ENCODE measurements at places on chromosomes 5 and 9. TPM values are rescaled to one million over a fixed set of nuclear protein-coding genes. Genes with fewer than 3 reads are reported as not detected.
A peak's percentile ranks its signal among the peaks of the same experiment; 100 is the strongest.

DNA sequence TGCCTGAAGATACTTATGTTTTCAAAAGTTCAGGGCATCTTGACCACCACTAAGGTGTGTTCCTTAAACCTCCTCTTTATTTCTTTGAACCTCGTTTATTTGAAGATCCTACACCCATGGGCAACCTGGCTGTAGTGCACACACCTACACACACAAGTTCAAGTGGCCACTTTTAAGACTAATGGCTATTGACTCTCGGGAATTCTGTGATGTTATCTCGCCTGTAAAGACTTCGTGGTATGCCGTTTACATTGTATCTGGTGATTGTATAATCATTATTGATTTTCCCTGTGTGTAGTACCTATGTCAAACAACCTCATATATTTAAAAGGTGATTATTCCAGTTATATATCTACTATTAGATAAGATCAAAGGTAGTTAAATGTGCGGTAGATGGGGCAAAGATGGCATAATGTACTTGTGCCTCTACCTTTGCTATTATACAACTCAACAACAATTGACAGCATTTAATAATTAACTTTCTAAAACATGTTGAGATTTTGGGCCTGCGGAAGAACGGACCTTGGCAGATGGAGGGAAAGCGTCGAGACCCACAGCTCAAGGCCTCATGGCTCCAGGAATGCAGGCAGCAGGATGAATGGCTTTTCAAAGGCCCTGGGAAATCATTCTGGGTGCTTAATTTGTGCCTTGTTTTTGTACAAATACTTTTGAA lies 51.4 kb upstream of the IRX2 start:
- no peak for DNase-seq

GRCh38 chr9:103867886-103868285 lies 226.2 kb upstream of the SMC2 start:
- DNase-seq: no peak

- peak; percentile 54 for DNase-seq
Measured at GRCh38 chr5:36876965-36877666, 547 bp downstream of the NIPBL start.

- DNase-seq: no peak
Measured at GRCh38 chr5:125137535-125137934, 391.1 kb upstream of the ZNF608 start.

DNA sequence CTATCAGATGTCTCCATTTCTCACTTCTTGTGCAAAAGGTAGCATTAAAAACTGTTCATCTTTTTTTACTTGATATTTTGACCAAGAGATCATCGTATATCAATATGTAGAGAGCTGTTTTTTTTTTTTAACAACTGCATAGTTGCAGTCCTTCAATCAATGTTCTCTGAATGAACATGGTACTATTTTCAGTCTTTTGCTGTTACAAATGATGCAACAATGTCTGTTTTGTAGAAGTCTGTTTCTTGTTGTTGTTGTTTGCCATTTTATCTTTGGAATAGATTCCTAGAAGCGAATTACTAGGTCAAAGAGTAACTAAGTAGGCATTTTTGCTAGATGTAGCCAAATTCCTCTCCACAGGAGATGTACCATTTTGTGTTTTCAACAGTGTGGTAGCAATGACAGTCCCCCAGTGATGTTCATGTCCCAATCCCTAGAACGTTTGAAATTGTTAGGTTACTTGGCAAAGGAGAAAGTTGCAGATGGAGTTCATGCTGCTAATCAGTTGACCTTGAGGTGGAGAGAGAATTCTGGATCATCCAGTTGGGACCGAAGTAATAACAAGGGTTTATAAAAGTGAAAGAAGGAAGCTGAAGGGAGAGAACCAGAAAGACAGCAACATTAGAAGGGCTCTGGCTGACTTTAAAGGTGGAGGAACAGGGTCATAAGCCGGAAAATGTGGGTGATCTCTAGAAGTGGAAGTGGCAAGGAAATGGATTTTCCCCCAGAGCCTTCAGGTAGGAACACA lies 6.3 kb downstream of the MTREX start:
- DNase-seq: no peak

DNA sequence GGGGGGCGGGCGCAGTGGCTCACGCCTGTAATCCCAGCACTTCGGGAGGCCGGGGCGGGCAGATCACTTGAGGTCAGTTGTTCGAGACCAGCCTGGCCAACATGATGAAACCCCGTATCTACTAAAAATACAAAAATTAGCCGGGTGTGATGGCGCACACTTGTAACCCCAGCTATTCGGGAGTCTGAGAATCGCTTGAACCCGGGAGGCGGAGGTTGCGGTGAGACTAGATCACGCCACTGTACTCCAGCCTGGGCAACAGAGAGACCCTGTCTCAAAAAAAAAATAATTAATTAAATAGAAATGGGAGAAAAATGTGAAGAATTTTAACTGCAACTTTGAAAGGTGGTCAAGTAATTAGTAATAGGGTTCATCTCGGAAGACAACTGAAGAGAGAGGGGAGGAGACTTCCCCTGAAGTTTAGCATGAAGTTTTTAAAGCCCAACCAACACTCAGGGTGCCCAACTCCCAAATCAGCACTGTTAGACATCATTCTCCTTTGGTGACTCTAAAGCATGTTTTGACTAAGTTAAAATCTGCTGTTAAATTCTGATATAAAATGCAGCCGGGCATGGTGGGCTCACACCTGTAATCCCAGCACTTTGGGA lies 1.4 kb upstream of the CSNK1A1 start:
- no peak for DNase-seq

DNA sequence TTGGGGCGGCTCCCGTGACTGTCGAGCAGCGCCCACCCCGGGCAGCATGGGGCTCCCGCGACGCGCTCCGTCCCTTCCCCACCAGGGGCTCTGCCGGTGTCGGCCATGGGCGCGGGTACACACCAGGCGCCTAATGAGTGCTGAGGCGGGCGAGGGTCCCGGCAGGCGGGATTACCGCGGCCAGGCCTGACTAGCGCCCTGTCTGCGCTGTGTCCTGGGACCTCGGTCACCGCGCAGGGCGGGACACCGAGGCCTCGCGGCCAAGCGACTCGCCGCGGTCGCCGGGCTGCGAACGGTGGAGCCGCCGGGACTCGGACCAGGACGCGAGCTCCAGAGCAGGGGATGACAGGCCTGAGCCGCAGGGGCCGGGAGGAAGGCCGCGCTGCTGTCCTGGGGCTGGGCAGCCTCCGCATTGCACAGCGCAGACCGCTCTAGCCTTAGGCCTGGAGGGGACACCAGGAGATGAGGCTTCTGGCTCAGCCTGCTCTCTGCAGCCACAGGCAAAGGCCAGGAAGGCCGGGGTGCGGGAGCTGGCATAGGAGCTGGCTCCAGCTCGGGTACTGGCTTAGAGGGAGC lies 14.1 kb downstream of the LCN10 start:
- no peak for DNase-seq

DNA sequence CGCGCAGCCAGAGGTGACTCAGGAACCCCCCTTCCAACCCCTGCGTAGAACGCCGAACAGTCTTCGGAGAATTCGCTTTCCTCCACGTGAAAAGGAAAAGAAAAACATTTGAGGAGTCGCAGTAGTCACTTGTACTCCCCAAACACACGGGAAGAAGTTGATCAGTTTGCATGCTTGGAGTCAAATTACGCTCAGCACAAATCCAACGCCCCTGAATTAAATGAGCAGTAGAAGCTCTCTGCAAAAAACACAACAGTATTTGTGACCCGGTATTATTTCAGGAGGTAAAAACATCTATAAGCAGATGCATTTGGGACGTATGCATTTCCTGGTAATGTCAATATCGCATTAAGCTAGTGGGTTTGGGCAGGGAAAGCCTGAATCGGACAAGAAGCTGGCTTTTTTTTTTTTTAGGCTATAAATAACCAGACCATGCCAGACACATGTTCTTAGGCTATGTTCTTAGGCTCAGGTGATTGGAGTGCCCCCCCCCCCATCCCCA lies 854 bp upstream of the ARL15 start:
- no peak for DNase-seq

GRCh38 chr5:74501674-74502478 lies 138.7 kb downstream of the ENC1 start:
- DNase-seq: peak; percentile 19

- DNase-seq: no peak
Measured at GRCh38 chr9:134497283-134497860, 144.2 kb upstream of the COL5A1 start.

GRCh38 chr9:136364942-136365774 lies 1.6 kb upstream of the DNLZ start:
- no peak for DNase-seq

- no peak for DNase-seq
Measured at GRCh38 chr5:1090538-1090937, 21.3 kb downstream of the SLC12A7 start.

DNA sequence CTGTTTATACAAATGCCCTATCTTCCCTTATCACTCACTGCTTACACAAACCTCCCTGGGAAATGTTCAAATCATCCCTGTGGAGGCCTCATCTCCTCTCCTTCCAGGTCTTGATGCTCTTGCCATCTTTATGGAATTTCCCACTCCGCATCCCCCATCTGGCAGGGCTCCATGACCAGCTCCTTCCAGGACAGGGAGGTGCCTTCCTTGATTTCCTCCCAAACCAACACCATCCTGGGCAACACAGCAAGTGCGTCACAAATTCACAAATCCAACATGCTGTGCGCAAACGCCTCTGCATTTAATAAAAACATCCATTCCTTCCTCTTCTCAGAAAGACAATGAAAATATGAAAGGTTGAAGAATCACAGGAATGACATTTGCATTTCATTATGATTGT lies 51.7 kb downstream of the EPB41L4A start:
- no peak for DNase-seq

DNA sequence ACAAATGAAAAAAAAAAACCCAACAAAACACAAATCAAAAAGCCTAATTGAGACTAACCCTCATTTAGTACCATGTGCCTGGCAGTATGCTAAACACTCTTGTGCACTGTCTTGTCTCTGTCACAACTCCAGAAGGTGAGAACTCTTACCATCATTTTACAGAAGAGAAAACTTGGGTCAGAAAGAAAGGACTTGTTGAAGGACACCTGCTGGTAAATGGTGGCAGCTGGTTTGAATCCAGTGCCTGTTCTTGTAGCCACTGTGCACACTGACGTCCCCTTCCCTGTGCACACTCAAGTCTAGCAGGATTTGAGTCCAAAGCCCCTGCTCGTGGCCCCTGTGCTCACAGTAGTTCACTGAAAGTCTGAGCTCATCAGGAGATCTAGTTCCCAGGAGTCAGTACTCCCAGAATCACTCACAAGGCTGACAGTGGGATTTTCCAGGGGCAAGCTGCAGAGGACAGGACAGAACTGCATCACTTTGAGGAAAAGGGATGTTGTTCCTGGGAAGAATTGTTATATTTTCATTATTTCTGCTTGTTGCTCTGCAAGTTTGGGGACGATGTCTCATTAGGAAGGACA lies 43.0 kb upstream of the HSD17B4 start:
- DNase-seq: no peak

GRCh38 chr5:68371607-68372006 lies 156.1 kb downstream of the PIK3R1 start:
- DNase-seq: no peak

DNA sequence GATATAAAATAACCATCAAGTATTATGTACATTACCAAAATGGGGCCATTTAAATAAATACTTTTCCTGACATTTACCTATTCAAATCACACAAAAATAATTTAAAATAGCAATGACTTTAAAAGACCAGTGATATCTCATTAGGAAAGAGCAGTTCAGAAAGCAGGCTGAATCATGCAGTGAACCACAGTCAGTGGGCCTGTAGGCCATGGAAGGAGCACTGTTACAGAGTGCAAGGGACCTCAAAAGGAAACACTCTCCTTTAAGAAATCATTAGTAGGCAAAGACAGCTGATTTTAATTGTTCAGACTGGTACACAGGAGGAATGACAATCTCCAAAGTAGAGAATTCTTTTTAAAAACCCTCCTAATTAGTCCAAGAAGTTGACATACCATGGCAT lies 283.5 kb upstream of the EFNA5 start:
- DNase-seq: no peak

DNA sequence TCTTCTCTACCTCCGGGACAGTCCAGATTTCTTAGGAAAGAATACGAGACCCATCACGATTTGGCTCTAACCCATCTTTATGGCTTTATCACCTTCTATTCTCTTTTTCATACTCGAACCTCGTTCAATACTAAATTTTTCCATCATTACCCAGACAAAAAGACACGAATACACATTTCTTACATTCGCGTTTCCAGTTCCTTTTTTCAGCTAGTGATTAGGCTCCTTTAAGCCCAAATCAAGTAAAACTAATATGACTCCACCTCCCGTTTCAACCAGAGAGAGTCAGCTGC lies 506 bp downstream of the ZBTB6 start:
- DNase-seq: no peak

GRCh38 chr9:1473956-1474634 lies 423.9 kb downstream of the DMRT2 start:
- no peak for DNase-seq

DNA sequence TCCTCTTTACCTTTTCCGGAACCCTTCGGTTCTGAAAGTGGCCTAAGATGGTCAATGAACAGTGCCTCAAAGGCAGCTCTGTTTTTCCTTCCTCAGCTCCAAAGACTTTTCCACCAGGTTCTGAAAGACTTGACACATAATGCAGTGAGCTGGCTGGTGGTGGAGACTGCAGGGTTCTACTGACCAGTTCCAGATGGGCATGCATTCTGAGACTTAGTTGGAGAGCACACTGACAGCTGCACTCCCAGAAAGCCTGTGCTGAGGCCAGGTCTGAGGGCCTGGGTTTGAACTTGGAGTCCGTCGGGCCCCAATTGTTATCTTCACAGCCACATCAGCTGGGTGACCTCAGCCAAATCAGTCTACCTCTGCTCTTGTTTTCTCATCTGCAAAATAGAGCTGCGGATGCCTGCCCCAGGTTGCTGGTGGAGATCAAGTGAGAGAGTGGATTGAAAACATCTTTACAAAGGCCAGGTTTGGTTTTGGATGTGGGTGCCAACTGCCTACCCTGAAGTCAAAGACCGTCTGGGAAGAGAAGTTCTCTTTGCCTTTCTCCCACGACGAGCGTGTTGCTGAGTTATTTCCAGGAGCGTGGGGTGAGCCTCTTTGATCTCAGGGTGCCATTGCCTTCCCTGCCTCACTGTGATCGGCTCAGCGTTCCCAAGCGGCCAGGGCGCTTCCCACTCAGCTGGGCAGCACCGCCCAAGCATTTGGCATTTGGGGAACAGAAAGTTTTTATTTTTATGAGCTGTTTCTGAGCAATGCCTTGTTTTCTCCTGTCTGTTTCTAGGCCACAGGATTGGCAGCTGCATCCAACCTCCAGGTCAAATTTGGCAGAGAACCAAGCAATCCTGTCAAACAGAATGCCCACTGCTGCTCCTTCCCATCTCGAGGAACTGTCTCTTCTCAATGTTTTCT lies 54.9 kb downstream of the RAD23B start:
- no peak for DNase-seq

The MARCHF3 gene
- 16.1 TPM for total RNA-seq

The GPRIN1 gene
- total RNA-seq: 11.5 TPM

The KIF4B gene
- not detected for total RNA-seq

The GPX3 gene
- total RNA-seq: not detected

The LRRC70 gene
- total RNA-seq: 1.1 TPM

The HTR4 gene
- not detected for total RNA-seq

The CCNI2 gene
- 3.4 TPM for total RNA-seq

The CNTFR gene
- not detected for total RNA-seq

The PCDHGA2 gene
- total RNA-seq: not detected

Data from Calu3 (cell line).